Stimulated activated naive CD8-positive, alpha-beta T cell treated with anti-CD3 and anti-CD28 coated beads, Interleukin-15, amount 100 ng/mL, for 72 hours (primary cell): ENCODE measurements at places on chromosomes 13 and 19.

GRCh38 chr19:48183356-48183755, 12.9 kb downstream of the ZSWIM9 start:
- DNase-seq = no peak

DNA sequence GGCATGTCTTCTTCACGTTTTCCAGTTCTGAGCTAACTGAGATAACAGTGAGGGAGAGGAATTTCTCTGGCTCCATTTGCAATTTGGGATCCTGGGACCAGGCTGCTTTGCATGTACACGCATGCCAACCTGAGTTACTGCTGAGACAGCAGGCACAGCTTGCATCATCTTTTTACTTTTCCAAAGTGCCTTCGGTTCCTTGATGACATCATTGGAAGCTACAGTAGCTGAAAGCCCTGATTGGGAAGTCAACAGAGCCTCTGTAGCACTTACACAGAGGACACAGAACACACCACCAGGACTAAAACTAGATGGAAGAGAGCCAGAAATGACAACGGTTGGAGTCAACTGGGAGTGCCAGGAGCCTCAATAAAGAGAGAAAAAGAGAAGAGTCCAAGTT, 399.1 kb upstream of the GPC6 start:
- DNase-seq = no peak

- no peak for DNase-seq
Observed at GRCh38 chr13:40317980-40318327, 348.5 kb downstream of the FOXO1 start.

DNA sequence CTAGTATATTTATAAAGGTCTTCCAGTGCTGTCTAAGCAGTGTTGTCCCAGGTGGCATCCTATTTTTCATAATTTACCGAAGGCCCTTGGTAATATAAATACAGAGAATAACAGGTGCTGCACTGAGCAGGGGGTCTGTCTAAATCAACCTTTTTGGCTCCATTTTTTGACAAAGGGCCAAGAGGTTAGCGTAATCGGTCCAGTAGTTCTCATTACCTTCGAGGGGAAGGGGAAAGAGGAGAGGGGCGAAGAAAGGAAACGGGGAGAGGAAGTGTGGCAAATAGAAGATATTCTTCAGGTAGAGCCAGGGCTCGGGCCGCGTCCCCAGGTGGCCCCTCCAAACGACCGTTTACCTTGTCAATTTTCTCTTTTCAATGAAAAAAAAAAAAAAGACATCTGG, 749 bp upstream of the PAN3 start:
- DNase-seq = no peak

GRCh38 chr19:6464070-6464873, at the start of gene CRB3:
CRB3 (plus strand) TSS chr19:6464271; CDS start chr19:6464702, 431 bp downstream.
- no peak for DNase-seq

GRCh38 chr19:57363688-57364181, 384 bp downstream of the TRAPPC2B start:
- DNase-seq = no peak

DNA sequence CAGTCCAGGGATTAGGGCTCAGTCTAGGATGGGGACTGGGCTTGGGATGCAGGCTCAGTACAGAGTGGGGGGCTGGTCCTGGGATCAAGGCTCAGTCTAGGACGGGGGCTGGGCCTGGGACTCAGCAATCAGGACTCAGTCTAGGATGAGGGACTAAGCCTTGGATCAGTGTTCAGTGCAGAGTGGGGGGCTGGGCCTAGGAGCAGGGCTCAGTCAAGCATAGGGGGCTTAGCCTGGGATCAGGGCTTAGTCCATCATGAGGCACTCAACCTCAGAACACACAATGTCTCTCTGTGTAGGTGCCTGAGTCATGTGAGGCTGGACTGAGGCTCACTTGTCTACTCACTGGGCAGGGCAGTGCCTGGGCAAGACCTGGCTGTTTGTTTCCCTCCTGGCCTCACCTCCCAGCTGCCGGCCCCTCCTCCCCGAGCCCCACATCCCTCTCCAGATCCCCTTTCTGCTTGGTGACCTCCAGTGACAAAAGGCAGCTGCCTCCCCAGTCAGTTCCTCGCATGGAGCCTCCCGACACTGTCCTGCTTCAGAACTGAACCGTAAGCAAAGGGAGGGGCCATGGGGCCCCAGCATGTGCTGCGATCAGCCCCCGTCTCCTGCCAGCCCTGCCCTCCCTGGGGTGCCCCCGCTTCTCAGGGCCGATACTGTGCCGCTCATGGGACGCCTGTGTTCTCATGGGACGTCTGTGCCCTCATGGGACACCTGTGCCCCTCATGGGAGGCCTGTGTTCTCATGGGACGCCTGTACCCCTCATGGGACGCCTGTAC, 6.5 kb upstream of the S1PR4 start:
- DNase-seq = no peak

DNA sequence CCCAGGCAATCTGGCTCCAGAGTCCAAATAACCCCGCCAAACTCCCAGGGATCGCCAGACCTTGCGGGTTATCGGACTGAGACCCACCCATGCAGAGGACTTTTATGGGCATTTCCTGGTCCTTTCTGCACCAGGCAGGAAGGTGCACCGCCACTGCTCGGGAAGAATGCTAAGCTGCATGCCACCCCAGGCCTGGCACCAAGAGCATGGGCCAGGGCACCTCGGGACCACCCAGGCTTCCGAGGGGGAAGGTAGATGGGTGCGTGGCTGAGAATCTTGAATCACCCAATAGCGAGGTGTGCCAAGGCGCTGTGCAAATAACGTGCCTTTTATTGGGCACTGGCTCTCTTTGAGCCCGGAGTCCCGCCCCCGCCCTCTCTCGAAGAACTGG, 422 bp upstream of the ZNF575 start:
- no peak for DNase-seq

DNA sequence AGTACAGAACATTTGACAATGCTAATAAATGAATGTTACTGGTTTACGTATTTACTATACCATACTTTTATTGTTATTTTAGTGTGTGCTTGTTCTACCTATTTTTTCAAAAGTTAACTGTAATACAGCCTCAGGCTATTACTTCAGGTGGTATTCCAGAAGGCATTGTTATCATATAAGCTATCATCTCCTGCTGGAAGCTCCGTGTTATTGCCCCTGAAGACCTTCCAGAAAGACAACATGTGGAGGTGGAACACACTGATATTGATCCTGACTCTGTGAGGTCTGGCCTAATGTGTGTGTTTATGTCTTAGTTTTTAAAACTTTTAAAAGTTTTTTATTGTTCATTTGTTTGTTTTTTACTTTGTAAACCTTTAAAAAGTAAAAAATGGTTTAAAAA, 509.8 kb upstream of the SPRY2 start:
- DNase-seq = no peak

DNA sequence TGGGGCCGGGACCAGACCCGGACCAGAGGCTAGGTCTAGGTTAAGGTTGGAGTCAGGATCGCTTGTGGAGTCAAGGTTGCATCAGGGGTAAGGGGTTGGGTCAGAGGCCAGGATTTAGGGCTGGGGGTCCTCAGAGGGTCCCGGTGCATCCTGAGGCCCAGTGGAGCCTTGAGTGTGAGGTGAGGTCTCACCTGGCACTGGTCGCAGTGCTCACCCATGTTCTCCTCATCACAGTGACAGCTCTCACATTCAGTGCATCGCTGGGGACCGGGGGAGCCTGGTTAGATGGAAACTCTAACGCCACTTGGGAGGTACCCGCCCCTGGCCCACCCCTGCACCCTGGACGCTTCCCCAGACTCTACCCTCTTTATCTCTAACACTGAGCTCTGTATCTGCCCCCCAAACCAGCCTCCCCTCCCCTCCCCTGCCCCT, 3.1 kb downstream of the HRC start:
- DNase-seq = no peak

DNA sequence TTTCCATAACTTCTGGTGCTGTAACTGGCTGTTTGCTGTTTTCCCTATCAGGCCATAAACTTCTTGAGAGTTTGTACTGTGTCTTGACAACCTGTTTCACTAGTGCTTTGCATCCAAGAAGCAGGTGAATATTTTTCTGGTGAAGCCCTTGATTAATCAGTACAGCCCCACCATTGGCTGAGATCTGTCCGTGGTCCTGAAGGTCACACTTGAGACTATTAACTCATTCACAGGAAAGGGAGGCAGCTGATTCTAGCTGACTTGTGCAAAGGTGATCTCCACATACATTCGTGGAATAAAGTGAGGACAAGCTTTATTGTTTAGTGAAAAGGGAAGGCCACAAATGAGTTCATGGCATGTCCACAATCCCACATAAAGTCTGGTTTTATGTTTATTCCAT, 61.4 kb upstream of the ZNF835 start:
- no peak for DNase-seq

DNA sequence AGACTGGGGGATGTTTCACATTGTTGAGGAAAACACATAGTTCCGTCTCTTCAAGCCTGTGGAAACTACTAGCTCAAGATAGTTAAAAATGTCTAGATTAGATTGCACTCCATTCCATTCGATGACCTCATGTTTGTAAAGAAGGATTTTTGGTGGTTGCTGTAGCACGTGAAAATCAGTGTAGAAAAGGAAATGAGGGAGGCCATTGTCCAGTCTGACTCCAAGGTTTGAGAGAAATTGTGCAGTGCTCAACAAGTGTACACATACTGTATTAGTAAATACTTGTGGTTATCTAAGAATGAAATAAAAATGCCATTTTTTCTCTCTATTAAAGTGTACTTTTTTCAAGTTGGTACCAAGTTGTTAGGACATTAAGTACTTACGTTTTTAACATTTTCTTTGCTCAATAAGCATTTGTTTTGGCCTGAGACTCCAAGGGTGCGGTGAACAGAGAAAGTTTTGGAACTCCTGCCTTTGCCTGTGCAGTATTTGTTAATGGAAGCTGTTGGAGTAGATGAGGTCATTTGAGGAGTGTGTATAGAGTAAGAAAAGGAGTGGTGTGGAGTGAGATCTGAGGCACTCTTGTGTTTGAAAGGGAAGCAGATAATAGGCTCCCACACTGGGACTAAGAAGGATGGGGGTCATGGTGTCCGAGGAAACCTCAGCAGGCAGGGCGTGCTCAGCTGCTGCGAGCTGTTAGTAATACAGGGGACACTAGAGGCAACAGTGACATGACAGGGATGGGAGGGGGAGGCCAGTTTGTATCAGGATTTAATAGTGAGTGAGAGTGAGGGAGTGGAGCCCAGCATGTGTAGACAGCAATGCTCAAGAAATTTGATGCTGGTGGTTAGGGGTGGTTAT, 4.4 kb downstream of the WASF3 start:
- no peak for DNase-seq

- no peak for DNase-seq
Observed at GRCh38 chr13:96816874-96817273, 177.4 kb downstream of the OXGR1 start.

- DNase-seq = no peak
Observed at GRCh38 chr19:38290631-38291147, 13.4 kb upstream of the C19orf33 start.

- no peak for DNase-seq
Observed at GRCh38 chr13:80877209-80877943, 536.5 kb upstream of the SPRY2 start.

GRCh38 chr13:113489171-113489548, 1.4 kb downstream of the DCUN1D2 start:
- no peak for DNase-seq

GRCh38 chr19:47587295-47587694, 14.3 kb upstream of the ZNF541 start:
- no peak for DNase-seq

- DNase-seq = no peak
Observed at GRCh38 chr13:99892196-99892613, 79.4 kb downstream of the ZIC5 start.

GRCh38 chr13:62119739-62120700, 704.4 kb upstream of the PCDH20 start:
- no peak for DNase-seq

DNA sequence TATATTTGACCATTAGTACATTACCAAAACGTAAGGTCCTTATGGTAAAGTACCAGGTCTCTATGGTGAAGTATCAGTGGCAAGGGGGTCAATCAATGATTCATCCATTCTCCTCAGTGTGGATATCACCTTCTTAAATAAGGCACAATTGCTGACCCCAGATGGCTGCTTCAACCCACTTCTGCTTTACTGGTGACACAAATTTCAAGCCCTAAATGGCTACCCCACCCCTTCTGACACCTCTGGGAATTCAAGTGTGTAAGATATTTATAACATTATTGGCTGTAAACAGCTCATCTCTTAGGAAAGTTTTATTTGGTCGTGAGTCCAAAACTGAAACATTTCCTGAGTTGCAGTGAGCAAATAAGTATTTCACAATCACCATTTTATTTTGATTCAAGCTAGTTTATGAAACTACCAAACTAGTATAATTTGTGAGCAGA, 7.9 kb upstream of the WBP4 start:
- no peak for DNase-seq

GRCh38 chr19:3047496-3048189, 14.7 kb downstream of the TLE5 start:
- peak; percentile 45 for DNase-seq

- DNase-seq = no peak
Observed at GRCh38 chr19:10780368-10780767, 55.6 kb downstream of the TMED1 start.

GRCh38 chr19:29636553-29637360, 28.5 kb upstream of the PLEKHF1 start:
- DNase-seq = no peak

DNA sequence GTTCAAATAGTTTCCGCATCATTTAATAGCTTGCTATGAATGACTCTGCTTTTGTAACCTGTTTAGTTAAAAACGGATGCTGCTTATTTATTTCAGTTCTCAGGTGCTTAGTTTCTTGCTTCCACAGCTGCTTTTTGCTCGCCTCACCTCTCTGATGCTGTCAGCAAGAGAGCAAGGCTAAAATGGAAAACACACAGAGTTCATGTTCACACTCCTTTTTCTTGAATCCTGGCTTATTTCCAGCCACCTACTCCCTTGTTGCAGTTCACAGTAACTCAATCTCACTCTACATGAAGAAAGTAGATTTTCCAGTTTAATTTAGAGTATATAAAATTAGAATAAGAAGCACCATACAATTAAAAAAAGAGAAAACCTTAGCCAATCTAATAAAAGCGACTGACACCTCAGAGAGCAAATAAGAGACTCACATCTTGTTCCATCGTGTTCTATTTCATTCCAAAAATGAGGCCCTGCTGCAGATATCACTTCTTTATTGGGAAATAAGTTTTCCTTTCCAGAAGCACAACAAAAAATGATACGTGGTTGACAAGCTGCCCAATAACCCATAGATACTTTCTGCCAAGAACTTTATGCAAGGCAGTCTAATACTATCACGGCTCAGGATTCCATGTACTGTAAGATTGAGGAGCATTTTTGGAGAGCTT, 326.1 kb upstream of the SLITRK1 start:
- no peak for DNase-seq

GRCh38 chr13:110005563-110005962, 219.2 kb upstream of the IRS2 start:
- DNase-seq = no peak

GRCh38 chr13:51675877-51676276, 91.6 kb downstream of the WDFY2 start:
- no peak for DNase-seq
